ENCODE measurements at places on chromosomes 11 and 22.

DNA sequence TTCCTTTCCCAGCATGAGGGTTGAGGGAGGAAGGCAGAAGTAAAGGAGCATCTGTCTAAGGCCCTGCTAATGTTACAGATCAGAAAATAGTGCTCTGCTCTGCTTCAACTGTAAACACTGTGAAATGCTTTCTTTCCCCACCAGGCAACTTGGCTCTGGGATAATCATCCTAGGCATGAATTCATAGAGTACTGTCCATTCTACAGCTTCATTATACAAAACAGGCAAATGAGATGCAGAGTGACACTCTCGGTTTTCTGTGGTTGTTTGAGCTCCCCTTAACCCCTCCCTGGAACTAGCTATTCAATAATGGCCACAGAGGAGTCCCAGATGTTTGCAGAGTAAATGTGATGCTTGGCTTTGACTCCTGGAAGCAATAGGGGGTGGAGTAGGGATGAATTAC, 184.3 kb upstream of the CTSC start:
- DNase-seq: no peak

GRCh38 chr11:110112457-110112856, 19.3 kb downstream of the ZC3H12C start:
- DNase-seq: no peak

GRCh38 chr11:117900720-117901440, 24.4 kb upstream of the FXYD6 start:
- peak; percentile 22 for DNase-seq

- DNase-seq: peak; percentile 72
Measured at GRCh38 chr11:67437082-67437808, at the start of gene PTPRCAP. PTPRCAP (minus strand) TSS chr11:67437682; CDS start chr11:67437619, 63 bp downstream.

DNA sequence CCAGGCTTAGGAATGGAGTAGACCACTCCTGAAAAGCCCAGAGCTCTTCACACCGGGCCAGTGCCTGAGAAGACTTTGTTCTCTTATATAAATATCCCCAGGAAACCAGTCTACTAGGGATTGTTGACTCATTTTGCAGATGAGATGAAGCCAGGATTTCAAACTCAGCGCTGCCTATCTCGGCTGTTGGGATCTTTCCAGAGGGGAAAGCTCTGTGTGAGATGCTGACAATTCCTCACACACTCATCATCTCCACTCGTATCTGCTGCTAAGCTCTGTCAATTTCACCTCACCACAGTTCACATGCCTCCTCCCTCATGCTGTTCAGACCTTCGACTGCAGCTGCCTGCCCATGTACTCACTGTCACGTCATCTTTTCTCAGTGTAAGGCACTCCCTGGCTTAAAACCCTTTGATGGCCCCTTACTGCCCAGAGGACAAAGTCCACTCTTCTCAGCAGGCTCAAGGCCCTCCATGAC, 12.5 kb downstream of the USH1C start:
- DNase-seq: no peak

DNA sequence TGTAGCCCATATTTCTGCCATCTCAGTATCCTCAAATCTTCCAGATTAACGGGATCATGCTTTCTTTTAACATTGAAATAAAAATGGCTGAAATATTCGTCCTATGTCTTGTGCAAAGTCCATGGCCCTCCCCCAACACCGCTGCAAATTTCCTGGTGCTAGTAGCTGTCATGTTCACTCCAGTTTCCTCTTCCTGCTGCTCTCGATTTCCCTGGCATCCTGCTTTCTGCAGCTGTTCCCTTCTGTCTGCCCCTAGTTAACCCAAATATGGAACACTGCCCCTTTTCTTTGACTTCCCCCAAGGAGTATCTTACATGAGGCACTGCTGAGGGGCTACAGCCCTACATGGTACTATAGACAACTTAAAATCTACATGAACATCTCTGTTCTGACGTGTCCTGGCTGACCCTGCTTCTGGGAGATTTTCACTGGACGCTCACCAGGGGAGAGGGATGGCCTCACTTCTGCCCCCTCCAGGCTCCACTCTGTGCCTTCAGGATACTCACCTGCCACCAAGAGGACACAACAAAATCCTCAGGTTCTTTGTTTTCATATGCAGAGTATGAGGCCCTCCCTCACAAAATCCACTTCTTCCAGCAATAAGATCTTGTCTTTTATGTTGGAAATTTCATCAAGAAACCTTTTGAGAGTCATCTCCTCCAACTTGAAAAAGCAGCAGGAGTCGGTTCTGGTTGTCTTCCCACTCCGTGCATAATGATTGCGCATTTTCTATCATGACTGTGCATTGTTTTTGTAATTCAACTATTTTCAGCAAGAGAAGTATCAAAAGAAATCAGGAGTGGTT, 29.5 kb upstream of the SCUBE2 start:
- DNase-seq: no peak

- DNase-seq: no peak
Measured at GRCh38 chr22:29080106-29080975, 7.5 kb downstream of the KREMEN1 start.
